Fibroblast of skin of back (primary cell): ENCODE measurements at places on chromosomes 7 and 10.

DNA sequence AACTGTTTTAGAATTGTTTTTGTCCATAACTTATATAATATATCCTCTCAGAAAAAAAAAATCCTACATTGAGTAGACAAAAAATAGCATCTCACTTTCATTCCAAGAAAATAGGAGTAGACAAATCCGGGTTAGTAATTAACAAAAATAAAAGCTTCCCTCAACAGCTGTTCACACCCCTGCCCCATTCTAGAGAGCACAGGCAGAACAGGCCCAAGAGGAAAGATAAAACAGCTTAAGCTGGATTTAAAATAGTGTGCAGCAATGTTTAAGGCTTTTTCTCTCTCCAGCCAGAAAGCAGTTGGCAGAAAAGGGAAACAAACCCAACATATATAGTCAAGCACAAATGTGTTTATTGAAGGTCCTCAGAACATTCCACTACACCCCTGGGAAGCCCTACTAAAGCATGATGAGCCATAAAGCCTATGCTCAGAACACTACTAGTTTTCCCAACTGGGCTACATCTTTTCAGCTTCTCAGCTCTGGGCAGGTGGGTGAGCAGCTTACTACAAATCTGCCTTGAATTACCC, 189.9 kb downstream of the MTERF1 start:
- no peak for DNase-seq

GRCh38 chr10:62306663-62307062, 38.0 kb upstream of the RTKN2 start:
- DNase-seq: no peak

DNA sequence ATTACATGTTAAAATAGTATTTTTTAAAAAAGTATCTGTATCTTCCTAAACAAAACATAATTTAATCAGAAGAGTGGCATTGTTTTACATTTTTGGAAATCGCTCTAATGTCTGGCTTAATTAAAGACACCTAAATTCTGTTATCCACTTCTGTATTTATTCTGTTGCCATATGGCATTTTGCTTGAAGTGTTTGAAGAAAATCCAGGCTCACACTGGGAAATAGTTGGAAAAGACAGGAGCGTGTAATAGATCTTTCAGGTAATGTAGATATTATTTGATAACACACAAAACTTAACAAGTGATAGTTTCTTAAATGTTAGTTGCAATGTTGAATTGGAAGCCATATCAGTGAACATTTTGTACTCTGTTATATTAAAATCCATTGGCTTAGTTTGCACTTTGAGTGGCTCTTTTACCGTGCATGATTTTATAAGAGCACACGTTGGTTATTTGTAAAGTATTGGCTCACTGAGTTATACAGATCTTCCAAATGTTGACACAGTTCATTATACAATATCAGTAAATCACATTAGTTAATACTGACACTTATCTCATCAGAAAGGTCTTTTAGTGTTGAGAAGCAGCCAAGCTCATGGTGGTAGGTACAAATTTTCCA, 128.4 kb upstream of the NPVF start:
- DNase-seq: no peak

DNA sequence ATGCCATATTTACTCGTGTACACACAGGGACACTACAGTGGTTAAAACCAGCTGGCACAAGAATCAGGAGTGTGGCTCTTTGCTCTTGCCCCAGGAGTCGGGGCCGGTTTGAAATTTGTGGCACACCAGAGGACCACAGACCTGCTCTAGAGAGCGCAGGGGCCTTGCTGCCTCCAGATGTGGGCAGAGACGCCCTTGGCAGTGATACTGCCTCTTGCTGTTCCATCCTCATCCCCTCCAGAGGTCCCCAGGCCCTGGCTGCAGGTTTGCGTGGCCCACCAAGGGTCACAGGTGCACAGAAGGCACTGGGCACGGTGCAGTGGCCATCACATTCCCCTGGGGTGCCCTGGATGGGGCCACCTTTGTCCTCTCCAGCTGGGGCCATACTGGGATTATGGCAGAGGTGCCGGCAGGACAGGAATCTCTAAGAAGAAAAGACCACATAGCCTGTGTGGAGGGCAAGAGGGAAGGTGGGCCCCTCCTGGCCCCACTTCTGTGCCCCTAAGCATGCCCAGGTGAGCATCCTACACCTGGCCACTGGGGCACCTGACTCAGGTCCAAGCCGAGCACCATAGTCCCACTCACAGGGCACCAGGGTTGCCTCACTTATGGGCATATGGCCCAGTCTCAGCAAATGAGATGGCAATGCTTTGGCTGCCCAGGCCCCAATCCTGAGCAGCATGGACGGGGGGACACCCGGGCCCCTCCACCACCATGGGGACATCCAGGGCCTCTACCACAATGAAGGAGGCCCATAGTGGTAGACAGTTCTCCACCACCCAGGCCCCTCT, 45.6 kb downstream of the FOXL3 start:
- no peak for DNase-seq

- DNase-seq: peak; percentile 84
Measured at GRCh38 chr10:64486149-64486548, 964.9 kb downstream of the REEP3 start.

GRCh38 chr10:12540341-12540781, 191.0 kb downstream of the CAMK1D start:
- peak; percentile 38 for DNase-seq

DNA sequence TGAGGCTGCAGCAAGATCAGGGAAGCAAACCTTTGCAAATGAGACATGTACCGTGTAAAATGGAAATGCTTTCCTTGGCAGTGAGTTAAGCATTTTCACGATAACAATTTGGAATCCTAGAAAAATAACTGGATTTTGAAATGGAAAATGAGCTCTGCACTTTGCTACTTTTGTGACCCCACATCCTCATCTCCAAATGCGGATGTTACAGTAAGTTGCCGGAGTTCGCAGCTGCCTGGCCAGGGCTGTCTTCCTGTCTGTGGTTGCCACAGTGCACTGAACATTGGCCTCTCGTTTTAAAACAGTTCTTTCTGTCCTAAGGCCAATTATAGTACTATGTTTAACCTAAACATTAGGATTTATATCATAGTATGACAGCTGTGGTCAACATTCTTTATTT, 136.2 kb upstream of the FZD8 start:
- no peak for DNase-seq
